NCI-H524 (cell line): ENCODE measurements at places on chromosomes 1 and 21.

- no peak for DNase-seq
Measured at GRCh38 chr1:180181996-180182642, 27.4 kb downstream of the QSOX1 start.

- DNase-seq = no peak
Measured at GRCh38 chr1:234924450-234925355, 203.9 kb downstream of the TOMM20 start.

DNA sequence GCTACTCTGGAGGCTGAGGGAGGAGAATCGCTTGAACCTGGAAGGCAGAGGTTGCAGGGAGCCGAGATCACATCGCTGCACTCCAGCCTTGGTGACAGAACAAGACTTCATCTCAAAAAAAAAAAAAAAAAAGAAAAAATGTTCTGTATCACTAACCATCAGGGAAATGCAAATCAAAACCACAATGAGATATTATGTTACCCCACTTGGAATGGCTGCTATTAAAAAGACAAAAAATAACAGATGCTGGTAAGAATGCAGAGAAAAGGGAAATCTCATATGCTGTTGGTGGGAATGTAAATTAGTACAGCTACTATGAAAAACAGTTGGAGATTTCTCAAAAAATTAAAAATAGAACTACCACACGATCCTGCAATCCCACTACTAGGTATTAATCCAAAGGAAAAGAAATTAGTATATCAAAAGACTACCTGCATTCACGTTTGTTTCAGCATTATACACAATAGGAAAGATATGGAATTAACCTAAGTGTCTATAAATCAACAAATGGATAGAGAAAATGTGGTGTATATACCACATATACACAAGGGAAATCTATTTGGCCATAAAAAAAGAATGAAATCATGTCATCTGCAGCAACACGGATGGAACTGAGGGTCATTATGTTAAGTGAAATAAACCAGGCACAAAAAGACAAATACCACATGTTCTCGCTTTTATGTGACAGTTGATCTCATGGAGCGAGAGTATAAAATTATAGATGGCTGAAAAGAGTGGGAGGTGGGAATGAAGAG, 62.6 kb downstream of the ABL2 start:
- DNase-seq = peak; percentile 27

- DNase-seq = no peak
Measured at GRCh38 chr21:19343711-19344110, 940.1 kb upstream of the TMPRSS15 start.

DNA sequence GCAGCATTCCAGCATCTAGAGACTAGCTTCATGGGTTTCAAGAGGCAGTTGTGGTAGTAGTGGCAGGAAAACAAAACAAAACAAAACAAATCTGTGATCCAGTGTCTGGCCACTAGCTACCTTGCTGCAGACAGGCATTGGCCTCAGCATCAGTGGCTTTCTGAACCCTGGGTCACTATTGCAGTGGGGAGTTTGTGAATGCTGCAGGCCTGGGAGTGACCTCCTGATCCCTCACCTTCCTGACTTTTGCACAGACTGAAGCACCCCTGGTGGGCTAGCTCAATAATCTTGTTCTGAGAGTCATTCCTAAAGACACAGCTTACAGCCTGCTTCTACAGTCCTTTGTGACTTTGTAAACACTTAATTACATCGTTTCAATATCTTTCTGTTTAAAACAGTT, 24.9 kb upstream of the APCS start:
- no peak for DNase-seq

DNA sequence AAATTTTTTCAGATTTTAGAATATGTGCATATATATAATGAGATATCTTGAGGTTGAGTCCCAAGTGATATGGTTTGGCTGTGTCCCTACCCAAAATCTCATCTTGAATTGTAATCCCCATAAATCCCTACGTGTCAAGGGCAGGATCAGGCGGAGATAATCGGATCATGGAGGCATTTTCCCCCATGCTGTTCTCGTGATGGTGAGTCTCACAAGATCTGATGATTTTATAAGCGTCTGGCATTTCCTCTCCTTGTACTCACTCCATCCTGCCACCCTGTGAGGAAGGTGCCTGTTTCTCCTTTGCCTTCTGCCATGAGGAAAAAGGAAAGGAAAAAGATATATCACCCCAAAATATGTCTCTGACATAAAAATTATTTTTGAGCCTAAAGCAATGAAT, 64.6 kb downstream of the TOR3A start:
- peak; percentile 97 for DNase-seq
